ENCODE measurements at places on chromosomes 4 and X.

DNA sequence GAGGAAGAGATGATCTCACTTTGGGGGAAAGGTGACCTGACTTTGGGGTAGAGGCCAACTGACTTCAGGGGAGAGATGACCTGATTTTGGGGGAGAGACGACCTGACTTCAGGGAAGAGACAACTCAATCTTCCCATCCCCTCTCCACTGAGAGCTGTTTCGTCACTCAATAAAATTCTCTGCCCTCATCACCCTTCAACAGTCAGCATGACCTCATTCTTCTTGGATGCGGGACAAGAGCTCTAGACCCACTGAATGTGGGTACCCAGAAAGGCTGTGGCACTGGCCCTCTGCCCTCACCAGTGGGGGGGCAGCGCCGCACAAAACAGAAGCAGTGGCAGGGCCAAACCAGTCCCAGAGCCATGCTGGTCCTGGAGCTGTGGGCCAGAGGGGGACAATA is 34.6 kb downstream of the ATXN3L start:
- DNase-seq: no peak

- no peak for DNase-seq
These were observed 187.7 kb upstream of the GATB start for GRCh38 chr4:151948351-151949016.

- DNase-seq: no peak
These were observed 161.7 kb downstream of the SHROOM3 start for GRCh38 chr4:76596713-76597112.

DNA sequence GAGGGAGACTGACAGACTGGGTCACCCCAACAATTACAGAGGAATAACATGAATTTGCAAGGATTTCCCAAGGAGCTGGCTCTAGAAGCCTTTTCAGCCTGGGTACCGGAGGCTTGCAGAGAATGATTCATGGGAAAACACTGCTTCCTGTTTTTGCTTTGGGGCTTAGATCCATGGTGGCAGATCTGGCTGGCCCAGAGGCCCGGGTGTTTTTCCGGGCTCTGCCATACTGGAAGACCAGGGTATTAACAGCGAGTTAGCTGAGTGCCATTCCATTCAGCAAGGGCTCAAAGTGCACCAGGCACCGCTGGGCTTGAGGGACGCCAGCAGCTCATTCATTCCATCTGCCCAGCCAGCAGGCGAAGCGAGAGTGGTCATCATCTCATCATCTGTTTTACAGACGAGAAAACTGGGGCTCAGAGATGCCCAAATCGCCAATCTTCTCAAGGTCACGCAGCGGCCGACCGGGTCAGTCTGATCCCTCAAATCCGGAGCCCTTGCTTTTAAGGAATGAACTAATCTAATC is 1.3 kb downstream of the WDR1 start:
- DNase-seq: no peak

- DNase-seq: no peak
These were observed 210.8 kb downstream of the MGST2 start for GRCh38 chr4:139876337-139876941.

DNA sequence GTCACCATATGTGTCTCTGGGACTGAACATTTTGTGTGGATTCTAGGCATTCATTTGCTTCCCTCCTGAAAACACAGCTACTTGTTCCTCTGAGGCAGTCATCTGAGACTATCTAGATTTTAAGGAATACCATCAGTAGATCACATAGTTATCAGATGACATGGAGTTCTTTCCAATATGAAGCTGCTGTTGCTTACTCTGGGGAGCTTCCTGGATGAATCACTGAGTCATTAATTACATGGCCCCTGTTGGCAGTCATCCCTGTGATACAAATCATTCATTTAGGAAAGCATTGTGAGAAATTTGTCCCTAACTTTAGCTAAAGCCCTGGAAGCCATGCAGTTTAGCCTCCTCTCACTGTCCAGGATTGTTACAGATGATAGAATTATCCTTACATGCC is 98.2 kb upstream of the ARSJ start:
- DNase-seq: no peak

DNA sequence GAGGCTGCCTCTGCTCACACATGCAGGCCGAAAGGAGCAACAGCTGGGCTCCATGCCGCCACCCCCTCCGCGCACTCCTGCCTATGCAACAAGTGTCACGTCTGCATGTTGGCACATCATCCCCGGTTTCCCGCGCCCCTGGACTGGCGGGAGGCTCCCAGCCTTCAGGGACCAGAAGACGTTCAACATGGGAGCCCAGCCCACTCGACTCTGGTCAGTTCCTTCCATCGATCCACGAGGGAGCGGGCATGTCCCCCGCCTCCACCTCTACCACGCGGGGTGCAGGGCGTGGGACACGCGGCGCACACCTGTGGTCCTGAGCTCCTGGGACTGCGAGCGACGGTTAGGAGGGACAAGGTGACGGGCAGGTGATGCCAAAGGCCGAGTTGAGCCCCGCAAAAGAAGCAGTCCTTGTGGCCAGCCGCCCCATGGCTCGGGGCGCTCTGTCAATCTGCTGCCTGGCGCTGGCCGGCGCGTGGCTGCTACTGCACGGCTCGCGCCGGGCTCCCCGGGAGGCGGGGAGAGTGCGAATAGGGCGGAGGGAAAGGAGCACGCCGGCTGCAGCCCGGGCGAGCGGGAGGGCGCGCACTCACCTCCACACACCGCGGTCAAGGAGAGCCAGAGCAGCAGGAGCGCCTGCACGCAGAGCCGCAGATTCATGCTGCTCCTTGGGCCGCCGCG is 645 bp downstream of the APLN start:
- no peak for DNase-seq

GRCh38 chr4:40976343-40976742 is 226.6 kb downstream of the NSUN7 start:
- DNase-seq: no peak

DNA sequence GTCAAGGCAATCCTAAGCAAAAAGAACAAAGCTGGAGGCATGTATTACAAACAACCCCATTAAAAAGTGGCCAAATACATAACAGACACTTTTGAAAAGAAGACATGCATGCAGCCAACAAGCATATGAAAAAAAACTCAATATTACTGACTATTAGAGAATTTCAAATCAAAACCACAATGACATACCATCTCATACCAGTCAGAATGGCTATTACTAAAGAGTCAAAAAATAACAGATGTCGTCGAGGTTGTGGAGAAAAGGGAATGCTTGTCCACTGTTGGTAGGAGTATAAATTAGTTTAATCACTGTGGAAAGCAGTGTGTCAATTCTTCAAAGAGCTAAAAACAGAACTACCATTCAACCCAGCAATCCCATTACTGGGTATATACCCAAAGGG is 604.6 kb upstream of the GRIA3 start:
- no peak for DNase-seq

DNA sequence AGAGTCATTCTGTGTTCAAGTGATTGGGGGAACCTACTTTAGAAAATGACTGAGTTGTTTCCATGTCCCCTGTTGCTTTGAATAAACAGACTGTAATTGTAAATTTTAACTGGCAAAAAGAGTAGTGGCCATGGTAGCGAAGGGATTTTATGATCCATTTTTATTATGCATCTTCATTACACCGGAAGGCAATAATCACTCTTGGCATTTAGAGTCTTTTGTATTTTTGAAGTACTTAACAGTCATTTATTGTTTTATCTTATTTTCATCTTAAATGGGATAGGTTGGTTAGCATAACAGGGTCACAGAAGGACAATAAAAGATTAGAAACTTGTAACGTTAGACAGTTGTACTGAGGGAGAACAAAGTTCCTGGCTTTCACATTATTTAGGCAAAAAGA is 11.0 kb upstream of the OTC start:
- DNase-seq: no peak

DNA sequence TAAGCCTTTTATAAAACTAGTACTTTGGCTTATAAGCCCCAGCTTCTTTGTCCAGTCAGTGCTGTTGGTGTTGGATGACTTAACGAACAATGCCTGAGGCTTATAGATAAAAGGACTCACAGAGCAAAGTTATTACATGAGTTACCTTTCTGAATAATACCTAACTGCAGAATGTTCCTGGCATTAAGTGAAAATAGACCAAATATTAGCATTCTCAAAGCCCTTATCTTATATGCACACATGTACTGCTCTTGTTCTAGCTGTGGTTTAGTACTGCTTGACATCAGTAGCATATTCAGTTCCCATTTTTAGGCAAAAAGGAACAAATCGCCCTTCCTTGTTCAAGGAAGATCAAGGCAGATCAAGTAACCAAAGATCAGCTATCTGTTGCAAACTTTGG is 131.6 kb downstream of the ZNF330 start:
- no peak for DNase-seq

GRCh38 chr4:123776267-123776666 is 379.7 kb downstream of the SPRY1 start:
- no peak for DNase-seq

- no peak for DNase-seq
These were observed 642.6 kb upstream of the HS3ST1 start for GRCh38 chr4:12071316-12071715.

DNA sequence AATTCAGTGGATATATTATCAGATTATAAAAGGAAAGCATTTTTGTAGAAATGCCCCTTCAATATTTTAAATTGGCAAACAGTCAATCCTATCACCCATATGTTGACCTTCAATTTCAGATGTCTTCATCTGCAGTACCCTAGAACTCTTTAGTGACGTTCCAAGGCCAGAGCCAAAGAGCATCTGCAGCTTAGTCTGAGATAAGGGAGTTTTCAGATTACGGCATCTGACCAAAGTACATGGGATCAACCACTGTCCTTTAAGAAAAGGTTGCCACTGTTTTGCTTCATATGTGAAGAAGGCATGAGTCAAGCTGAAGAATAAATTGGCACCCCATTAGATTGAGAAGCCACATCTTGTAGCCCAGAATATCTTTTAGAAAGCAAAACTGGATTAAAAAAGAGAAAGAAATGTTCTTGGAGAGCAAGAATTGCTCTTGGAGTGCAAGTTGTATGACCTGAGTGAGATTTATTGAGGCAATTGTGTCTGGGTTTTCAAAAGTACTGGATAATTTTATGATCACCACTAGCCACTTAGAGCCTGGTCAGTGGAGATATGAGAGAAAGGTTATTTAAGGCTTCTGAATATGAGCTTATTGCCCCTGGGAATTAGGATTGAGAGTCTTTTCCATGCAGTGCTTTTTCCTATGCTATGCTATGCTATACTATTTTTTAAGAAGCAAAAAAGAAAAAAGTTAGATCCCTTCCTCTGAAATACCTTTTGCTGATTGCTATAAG is 251.9 kb upstream of the NR3C2 start:
- DNase-seq: no peak

DNA sequence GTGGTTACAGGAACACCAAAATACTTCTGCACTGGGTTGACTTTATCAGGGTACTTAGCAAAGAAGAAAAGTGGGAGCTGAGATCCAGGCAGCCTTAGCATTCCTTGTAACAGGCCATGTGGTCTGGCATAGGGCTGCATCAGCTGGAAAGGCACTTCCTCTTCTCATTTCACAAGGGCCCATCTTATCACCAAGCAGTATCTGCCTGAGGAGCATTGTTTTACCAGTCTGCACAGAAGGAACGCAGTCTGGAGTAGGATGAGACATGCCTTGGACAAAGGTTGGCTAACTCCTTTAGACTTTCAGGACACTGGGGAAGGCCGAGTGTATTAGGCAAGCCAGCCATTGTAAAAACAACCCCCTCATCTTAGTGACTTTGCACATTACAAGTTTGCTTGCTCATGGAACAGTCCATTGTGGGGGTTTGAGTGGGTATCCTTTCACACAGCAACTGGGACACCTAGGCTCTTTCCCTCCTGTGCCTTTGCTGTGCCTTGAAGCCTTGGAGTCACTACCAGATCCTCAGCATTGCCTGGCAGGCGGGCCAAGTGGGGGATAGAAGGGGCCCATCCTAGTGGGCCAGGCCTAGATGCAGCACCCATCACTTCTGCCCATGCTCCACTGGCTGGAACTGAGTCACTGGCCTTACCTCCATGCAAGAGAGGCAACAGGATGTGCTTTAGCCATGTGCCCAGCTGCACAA is 4.6 kb downstream of the SUV39H1 start:
- no peak for DNase-seq

- no peak for DNase-seq
These were observed 2521.4 kb downstream of the ARAP2 start for GRCh38 chr4:33722800-33723516.

DNA sequence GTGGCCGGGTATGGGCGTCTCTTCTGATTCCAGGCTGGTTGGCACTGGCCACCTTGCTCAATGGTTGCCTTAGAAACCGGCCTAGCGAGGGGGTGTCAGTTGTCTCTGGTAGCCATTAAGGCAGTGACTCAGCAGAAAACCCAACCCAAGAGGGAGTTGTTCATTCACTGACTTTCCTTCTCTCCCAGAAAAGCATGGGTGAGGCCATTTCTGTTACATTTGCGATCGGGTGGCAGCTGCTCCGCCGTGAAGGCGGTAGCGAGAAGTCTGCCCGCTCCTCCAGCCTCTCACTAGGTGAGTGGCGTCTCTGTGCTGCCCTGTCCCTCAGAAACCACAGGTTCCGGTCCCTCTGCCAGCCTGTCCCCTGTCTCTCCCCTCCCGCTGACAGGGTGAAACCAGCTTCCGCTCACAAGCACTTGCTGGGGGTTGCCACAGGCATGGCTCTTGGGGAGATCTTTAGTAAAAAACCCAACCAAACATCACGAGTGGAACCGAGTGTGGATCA is 17.4 kb downstream of the IRAK1 start:
- DNase-seq: no peak

GRCh38 chr4:110669663-110670062 is 46.8 kb upstream of the PITX2 start:
- DNase-seq: no peak

- DNase-seq: no peak
These were observed 287.7 kb downstream of the STIM2 start for GRCh38 chr4:27148211-27148895.

GRCh38 chr4:183602557-183603027 is 56.4 kb downstream of the RWDD4 start:
- no peak for DNase-seq

DNA sequence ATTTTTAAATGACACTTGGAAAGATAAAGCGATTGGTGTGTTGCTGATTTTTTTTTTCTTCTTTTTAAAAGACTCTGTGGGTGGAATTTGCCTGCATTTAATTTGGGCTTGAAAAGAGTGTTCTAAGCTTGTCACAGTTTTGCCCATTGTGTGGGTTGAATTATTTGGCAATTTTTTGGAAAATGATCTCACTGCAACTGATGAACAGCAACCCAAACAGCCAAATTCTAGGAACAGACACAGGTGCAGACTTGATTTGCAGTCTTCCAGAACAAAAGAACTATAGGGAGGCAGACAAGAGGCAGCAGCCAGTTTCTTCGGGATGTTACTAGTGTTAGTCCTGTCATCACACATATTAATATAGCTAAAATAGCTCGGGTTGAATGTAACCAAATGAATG is 40.5 kb downstream of the CASP6 start:
- no peak for DNase-seq

DNA sequence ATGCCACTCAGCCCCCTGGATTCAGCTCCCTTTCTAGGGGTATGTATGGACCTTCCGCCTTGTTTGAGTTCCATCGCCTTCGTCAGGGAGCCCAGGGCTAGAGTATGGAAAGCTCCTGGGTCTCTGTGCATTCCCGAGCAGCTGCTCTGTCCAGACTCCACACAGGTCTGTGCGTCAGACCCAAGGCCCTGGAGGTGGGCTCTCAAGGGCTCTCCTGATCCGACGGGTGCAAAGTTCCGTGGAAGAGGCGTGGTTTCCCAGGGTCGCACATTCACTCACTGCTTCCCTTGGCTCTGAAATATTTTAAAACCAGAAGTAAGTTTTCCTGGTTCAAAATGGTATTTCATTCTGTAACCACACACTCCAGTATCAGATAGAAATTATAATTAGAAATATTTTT is 863.2 kb downstream of the TRIML1 start:
- DNase-seq: no peak

Measured in stimulated activated CD4-positive, alpha-beta T cell treated with anti-CD3 and anti-CD28 coated beads, Interleukin-15, amount 100 ng/mL, for 1 hour (primary cell).